T-helper 17 cell (primary cell): ENCODE measurements at places on chromosomes 5 and 9.

DNA sequence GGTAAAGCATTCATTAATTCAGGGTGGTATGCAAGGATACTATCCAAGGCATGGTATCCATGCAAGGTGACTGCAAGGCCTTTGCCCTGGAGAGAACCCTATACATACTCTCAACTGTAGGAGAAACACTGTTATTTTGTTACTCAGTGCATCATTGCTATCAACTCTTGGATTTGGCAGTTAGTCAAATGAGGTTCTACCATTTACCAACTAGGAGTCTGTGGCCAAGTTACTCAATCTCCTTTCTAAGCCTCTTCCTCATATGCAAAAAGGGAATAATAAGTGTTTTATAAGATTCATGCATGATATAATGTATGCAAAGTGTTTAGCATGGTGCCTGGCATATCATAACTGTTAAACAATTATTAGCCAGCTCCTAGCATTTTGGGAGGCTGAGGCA is 4.0 kb downstream of the PCDHGC3 start:
- DNase-seq = no peak

DNA sequence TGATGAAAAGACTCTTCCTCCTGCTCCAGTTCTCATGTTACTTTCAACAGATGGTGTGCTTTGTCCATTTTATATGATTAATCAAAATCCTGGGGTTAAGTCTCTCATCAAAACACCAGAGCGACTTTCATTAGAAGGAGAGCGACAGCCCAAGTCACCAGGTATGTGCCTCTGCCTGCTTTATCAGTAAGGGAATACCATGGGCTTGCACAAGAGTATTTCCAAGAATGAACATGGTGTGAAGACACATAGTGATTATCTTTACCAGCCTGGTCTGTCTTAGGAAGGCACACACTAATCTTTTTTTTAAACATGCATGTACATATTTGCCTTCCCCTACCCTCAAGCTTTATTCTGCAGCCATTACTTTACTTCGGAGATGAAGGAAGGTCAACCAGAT is 15.2 kb downstream of the NUP214 start:
- DNase-seq = no peak

- no peak for DNase-seq
Observed at GRCh38 chr9:129185991-129186390, 7.9 kb upstream of the IER5L start.

- DNase-seq = no peak
Observed at GRCh38 chr9:123262338-123262737, 6.0 kb downstream of the STRBP start.
